Esophagus mucosa (tissue), 1 donor: ENCODE measurements at places on chromosomes 2 and 18. TPM values are rescaled to one million over a fixed set of nuclear protein-coding genes. Genes with fewer than 3 reads are reported as not detected.

Gene LHCGR
- not detected for total RNA-seq

Gene SLC8A1
- total RNA-seq, result 1.3 TPM

Gene FSHR
- total RNA-seq, result not detected

Gene PCARE
- total RNA-seq, result 0.08 TPM

Gene AQP12A
- not detected for total RNA-seq

Gene CREG2
- total RNA-seq, result 2.3 TPM

Gene NOSTRIN
- 3.6 TPM for total RNA-seq

Gene REG1B
- total RNA-seq, result not detected

Gene TTL
- 21.6 TPM for total RNA-seq
